Inflammatory macrophage treated with lipopolysaccharide for 1 hour (primary cell): ENCODE measurements at places on chromosomes 2 and 18.

GRCh38 chr18:63787673-63788072 is 12.5 kb downstream of the SERPINB7 start:
- no peak for DNase-seq

DNA sequence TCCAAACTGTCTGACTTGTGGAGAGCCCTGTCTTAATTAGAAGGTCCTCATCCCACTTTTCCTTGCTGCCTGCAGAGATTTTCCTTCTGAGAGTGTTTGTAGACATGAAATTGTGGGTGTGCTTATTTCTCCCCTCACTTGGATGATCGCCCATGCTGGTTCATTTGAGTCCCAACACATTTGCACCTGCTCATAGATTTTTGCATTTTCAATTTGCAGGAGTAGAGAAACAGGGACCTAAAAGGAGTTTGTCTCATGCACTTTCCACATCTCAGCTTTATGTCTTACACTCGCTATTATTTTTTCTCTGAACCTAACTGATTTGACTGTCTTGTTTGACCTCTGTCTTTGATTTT is 33.2 kb upstream of the FHL2 start:
- DNase-seq: no peak

- no peak for DNase-seq
Measured at GRCh38 chr2:219178377-219179175, 501 bp downstream of the RETREG2 start.

GRCh38 chr2:72097276-72097675 is 50.4 kb downstream of the CYP26B1 start:
- no peak for DNase-seq

GRCh38 chr2:36409935-36410334 is 54.4 kb downstream of the CRIM1 start:
- DNase-seq: peak; percentile 54

DNA sequence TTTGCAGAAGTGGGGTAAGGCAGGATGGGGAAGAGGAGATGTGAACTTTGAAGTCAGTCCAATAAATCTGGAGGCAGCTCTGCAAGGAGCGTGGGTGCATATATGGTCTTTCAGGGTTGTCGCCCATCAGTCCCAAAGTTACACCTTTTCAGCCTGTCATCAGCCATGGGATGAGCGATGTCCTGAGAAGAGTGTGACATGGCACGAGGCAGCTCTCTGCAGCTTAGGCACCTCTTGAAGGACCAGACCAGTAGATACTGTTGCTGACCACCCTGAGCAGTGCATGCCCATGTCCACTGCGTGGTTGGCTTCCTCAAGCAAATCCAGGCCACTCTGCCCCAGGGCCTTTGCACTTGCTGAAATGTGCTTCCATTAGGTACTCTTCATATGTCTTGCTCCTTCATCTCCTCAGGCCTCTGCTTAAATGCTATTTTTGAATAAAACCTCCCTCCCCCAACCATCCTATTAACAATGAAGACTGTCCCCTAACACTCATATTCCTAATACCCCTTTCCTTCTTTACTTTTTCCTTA is 171.7 kb downstream of the ACTR3 start:
- DNase-seq: no peak

GRCh38 chr2:8424997-8425900 is 256.6 kb upstream of the ID2 start:
- DNase-seq: no peak

GRCh38 chr2:132620115-132620514 is 49.9 kb downstream of the LYPD1 start:
- no peak for DNase-seq

GRCh38 chr2:84801811-84802210 is 79.1 kb downstream of the TRABD2A start:
- no peak for DNase-seq
